ENCODE measurements at places on chromosomes 2 and 18.

GRCh38 chr2:64643838-64644457 lies 9.8 kb downstream of the SERTAD2 start:
- no peak for DNase-seq

GRCh38 chr18:35862119-35862640 lies 110.3 kb upstream of the RMP24 start:
- DNase-seq = no peak

- no peak for DNase-seq
These were observed 88.0 kb downstream of the ACTR3 start for GRCh38 chr2:113977660-113978523.

- no peak for DNase-seq
These were observed 180.9 kb downstream of the EIPR1 start for GRCh38 chr2:3196716-3197115.

- no peak for DNase-seq
These were observed 357.3 kb downstream of the ZEB2 start for GRCh38 chr2:144162652-144163051.

Measured in suppressor macrophage treated with lipopolysaccharide for 1 hour (primary cell).